CD4-positive, alpha-beta T cell treated with Interferon alpha-2 for 1 hour (primary cell): ENCODE measurements at places on chromosomes 11 and 22.

GRCh38 chr11:35049859-35050531, 89.0 kb upstream of the CD44 start:
- DNase-seq, result no peak

DNA sequence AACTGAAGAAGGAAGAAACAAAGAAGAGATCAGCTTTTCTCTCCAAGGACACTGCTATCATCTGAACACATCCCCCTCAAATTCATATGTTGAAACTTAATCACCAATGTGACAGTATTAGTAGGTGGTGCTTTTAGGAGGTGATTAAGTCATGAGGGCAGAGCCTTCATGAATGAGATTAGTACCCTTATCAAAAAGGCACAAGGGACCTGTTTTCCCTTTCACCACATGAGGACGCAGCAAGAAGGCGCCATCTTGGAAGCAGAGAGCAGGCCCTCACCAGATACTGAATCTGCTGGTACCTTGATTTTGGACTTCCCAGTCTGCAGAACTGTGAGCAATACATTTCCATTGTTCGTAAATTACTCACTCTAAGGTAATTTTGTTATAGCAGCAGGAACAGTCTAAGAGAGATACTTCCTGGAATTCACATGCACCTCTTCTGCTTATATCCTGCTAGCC, 20.9 kb upstream of the CREB3L1 start:
- DNase-seq, result no peak

DNA sequence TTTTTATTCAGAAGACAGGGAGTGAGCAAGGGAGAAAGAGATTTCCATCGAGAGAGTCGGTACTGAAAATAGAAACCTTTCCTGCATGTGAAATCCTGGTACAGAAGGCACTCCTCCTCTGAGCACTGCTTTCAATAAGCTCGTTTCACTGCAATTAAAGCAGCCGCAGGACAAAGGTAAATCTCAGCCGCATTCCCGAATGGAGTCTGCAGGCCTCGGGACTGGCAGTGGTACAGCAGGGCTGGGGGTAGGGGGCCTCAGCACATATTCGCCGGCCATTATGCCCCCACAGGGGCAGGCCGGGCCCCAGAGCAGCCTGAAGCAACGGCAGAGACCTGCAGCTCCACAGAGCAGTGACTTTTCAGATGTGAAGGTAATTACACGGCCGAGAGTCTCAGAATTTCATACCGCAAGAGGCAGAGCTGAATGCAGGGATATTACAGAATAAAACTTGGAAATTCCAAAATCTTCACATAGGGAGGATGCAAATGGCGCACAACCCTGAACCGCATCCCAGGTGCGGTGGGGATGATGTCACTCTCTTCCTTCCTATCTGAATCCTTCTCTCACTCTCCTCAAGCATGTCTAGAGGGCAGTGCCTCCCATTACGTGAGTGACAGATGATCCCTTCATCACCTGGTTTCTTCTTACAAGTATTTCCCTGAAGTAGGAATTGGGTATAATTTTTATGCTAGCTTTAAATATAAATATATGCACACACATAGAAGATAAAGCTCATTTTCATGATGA, 622.1 kb downstream of the OPCML start:
- no peak for DNase-seq

DNA sequence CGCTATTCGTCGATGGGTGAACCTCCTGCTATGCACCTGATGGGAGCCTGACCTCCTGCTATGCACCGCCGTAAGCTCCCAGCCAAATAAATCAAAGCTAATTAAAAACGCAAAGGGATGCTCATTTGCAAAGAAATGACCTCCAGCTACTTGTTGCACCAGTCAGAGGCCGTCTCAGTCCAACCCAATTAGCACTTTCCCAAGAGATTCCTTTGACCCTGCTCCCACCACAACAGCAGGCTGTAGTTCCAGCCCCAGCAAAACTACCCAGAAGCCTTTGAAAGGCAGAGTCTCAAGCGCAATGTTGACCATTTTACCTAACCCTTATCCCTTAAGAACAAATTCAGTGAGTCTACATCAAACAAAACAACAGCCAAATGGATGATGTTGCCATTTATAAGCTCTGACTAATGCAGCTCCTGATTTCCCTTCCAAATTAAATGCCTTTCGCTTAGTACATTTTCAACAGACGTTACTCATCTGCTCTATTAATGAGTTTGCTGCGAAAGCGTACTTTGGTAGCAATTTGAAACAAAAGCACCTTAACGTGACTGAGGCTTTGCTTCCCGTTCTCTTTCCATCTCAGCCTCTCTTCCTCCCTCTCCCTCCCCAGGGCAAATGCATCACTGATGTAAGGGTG, 17.2 kb upstream of the BSX start:
- no peak for DNase-seq

DNA sequence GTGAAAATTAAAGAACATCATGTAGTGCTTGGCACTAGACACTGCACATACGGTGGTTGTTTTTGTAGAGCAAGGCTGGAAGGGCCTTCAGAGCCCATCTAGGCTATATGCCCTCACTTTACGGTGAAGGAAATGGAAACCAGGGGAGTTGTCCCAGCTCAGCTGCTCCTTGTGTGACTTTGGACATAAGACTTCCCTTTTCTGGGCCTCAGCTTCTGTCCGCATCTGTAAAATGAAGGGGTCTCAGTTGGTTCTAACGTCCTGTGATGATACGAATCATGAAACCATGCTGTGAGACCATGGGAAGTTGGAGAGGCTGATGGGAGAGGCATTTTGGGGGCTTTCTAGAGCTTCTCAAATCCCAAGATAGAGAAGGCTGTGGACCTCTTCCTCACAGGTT, 4.7 kb downstream of the KCNE3 start:
- DNase-seq, result no peak

GRCh38 chr11:75705541-75705940, 12.1 kb upstream of the MOGAT2 start:
- DNase-seq, result no peak

GRCh38 chr11:118435290-118435892, 901 bp upstream of the KMT2A start:
- DNase-seq, result no peak

DNA sequence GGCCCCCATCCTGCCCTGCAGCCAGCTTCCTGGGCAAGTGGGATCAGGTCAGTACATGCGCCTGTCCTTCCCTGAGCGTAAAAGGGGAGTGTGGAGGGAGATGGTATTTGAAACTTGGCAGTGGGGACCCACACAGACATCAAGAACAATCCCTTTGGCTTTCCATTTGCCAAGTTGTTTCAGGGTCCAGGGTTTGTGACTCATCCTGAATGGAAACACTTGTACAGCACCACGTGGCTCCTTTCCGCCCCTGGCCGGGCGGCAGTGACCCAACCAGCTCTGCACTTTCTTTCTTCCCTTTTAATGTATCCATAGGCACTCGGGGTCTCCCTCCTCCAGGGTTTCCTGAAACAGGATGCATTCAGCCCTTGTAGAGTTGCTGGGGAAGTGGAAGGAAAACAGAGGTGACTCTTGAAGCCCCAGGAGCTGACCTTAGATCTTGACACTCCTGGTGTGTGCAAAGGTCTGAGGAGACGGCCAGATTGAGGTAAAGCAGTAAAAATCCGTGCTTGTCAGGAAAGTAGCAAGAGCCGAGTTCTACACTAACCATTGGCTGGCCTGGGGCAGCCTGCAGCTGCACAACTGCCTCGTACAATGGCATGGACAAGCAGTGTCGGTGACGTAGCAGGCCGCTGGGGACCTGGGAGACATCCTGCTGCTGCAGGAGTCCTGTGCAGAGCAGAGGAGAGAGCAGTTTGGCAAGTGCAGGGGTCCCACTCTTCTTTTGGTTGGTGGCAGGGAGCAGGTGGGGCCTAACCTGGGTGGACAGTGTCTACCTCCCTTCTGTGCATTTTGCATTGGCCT, 189.8 kb downstream of the SNX19 start:
- DNase-seq, result no peak

GRCh38 chr22:28706845-28707244, 27.2 kb upstream of the TTC28 start:
- DNase-seq, result no peak

DNA sequence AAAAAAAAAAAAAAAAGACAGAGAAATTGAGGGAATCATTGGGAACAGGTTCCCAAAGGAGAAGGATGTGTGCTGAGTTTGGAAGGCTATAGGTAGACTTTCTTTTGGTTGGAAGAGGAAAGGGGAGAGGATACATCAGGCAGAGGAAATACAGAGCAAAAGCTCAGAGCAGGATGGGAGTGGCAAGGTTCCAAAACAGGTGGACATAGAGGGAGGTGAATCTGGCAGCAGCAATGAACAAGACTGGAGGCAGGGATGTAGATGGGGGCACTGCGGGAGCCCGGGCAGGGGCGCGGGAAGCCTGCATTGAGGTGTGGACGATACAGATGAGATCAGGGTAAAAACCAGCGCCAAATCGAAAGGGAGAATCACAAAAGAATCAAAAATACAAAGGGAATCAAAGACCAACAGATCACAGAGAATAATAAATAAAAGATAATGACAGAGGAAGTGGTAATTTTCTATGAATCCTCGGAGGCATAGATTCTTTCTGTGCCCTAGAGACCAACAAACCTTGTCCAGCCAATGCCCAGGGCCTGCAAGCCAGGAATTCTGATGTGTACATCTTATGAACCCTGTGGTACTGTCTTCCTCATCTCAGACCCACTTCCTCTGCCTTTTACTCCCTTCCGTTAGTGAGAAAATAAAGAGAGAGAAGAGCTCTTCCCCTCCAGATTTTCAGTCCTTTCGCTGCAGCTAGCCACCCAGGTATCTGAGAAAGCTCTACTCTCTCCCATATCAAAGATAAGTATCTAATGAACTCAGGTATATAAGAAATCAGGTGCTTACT, 70.3 kb downstream of the SLC1A2 start:
- DNase-seq, result no peak

DNA sequence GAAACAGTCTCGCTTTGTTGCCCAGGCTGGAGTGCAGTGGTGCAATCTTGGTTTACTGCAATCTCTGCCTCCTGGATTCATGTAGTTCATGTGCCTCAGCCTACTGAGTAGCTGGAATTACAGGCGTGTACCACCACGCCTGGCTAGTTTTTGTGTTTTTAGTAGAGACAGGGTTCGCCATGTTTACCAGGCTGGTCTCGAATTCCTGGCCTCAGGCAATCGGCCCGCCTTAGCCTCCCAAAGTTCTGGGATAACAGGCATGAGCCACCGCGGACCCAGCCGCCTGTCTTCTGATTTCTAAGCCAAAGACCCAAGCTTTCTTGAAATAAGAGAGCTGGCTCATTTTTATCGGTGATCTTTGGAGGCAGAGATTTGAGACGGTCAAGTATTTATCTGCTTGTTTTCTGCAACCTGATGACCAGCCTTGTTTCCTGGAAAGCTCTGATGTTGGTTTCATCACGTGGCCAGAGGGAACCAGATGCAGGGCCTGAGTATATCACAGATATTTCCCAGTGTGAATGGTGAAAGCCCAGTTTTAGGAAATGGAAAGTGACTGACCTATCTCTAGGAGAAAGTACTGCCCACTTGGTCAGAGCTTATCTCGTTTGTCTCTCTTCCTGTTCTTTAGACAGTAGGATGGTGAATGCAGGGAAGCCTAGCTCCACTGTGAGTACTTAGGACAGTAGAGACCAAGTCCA, 5.7 kb upstream of the SIDT2 start:
- DNase-seq, result no peak

DNA sequence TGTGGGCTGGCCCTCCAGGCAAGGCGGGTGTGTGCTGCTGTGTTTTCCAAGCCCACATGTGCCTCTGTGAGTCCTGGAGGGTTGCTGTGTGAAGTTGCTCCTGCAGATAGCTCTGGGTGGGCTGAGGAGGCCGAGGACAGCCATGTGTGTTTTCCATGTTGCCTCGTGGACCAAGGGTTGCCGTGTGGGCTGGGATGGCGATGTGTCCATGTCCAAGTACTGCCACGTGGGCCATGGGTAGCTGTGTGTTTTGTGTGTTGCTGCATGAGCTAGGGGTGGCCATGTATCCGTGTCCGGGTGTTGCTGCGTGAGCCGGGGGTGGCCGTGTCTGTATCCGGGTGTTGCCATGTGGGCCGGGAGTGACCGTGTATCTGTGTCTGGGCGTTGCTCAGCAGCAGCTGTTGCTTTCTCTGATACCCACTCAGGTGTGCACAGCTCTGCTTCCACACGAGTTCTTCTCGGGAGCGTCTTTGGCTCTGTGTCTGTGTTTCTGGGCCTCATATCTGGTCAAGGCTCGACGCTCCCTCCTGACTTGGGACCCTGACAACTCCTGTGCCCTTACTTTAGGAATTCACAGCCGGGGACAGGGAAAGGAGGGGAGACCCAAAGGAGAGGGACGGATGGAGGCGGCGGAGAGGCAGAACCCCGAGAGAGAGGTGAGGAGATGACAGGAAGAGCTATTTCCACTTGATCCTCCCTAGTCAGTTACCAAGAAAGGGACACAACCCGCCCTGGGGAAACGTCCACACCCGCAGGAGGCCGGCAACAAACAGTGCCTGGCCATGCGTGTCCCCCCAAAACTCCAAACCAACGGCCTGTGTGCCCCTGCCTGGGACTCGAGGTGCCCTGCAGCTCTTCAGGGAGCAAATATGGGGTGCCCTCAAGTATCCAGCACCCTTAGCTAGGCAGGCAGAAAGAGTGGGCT, 83.1 kb downstream of the PHF21B start:
- no peak for DNase-seq

DNA sequence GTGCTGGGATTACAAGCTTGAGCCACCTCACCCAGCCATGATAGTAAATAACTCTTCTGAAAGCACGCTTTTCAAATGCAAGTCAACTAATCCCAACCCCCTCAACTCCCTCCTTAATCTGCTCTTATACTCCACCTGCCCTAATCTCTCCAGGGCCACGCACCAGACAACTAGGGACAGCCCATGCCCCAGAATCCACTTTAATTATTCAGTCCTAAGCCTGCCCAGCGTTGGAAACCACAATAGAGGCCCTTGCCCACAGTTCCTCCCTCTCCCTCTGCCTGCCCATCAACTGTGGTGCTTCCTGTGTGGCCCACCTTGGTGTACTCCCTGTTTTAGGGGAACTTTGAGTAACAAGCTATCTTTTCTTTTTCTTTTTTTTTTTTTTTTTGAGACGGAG, 2.7 kb upstream of the VPREB3 start:
- no peak for DNase-seq

GRCh38 chr11:93278976-93279375, 51.6 kb upstream of the DEUP1 start:
- DNase-seq, result no peak

GRCh38 chr11:2791139-2791520, 91.3 kb upstream of the KCNQ1OT1 start:
- no peak for DNase-seq

DNA sequence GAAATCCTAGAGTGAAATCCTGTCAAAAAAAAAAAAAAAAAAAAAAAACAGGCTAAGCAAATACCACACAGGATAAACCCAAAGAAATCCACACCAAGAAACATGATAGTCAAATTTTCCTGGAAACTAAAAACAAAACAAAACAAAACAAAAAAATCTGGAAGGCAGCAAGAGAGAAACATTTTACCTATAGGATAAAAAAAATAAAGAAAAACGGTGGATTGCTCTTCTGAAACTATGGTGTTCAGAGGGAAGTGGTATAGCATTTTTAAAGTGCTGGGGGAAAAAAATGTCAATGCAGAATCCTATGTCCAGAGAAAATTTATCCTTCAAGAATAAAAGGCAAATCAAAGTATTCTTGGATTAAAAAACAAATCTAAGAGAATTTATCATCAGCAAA, 41.6 kb upstream of the CBX7 start:
- DNase-seq, result no peak

- DNase-seq, result no peak
Observed at GRCh38 chr11:111834432-111835163, 36.8 kb downstream of the ALG9 start.

- no peak for DNase-seq
Observed at GRCh38 chr22:23685205-23685784, 5.5 kb upstream of the RGL4 start.
